ENCODE measurements at places on chromosomes 16 and 17.

GRCh38 chr17:38587947-38588787 lies 17.6 kb downstream of the SRCIN1 start:
- DNase-seq, result no peak

DNA sequence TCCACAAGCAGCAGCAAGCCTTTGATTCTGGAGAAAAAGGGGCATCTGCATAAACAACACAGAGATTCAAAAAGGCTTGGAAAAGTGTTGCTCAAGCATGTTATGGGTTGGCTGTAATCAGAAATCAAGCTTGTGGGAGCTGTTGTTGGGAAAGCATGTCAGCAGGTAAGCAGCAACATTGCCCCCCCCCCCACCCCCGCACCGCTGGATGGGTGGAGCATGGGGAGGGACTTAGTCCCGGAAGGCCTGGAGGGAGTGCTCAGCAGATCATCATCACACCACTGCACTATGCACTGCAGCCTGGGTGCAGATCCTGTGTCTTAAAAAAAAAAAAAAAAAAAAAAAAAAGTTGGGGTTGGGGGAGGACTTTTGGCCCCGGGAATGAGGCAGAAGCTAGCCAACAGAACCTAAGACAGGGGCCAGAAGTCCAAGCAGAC lies 16.8 kb upstream of the AKAP1 start:
- no peak for DNase-seq

DNA sequence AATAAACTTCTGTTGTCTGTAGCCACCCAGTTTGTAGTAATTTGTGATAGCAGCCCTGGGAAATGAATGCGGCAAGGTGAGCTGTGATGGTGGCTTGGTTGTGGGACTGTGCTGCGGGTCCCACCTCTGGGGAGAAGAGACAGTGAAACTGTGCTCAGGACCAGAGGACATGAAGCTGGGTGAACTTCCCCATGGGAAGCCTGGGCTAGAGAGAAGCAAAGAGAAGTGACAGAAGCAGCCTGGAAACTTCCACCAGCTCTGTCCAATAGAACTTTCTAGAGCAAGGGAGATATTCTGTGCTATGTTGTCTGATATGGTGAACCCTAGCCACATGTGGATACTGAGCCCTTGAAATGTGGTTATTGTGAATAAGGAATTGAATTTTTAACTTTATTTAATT lies 51.5 kb upstream of the EMP2 start:
- DNase-seq, result no peak

DNA sequence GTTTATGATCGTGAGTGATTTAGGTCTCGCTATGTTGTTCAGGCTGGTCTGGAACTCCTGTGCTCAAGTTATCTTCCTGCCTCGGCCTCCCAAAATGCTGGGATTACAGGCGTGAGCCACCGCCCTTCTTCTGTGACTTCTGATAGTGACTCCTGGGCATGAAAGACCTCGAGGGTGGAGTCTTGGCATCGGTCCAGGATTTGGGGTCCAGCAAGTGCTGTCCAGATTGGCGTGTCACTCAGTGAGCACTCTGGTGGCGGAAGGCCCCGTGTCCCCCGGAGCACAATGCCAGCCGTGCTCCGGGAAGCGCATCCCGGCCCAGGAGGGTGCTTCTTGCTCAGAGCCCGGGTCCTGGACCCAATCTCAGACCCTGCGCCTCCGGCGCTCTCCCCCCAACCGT lies 6.8 kb downstream of the OR1F1 start:
- no peak for DNase-seq

DNA sequence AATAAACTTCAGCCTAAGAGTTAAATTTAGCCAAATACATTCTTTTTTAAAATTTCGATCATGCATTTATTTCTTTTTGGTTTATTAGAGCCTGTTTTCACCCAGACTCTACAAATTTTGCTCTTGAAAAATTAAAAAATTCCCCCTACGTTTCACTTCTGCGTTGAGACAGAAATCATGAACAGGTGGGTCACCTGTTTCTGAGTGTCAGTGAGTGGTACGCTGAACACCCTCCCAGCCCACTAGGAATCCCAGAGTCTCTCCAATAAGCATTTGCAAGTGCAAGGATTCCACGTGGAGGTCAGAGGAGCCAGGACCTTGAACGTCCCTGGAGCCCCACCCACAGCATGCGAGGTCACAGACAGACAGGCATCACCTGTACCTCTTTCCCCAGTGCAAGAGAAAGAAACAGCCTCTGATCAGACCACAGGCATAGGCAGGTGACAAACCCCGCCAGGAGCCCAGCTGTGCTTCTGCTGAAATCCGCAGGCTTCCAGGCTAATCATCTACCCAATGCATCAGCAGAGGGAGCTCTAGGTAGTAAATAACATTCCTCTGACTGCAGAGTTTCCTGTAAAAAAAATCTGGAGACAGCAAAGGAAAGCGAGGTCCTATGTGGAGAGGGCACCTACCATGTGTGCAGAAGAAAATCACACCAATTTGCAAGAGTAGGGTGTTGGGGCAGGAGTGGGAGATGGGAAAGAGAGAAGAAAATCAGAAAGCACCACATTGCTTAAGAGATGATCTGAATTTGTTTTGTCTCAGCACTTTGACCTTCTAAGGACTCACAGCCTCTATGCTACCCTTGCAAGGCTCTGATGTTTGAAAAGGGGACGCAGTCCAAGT lies 5.9 kb upstream of the XYLT1 start:
- DNase-seq, result peak; percentile 23

GRCh38 chr17:58875261-58875660 lies 119.6 kb downstream of the PPM1E start:
- DNase-seq, result no peak

- DNase-seq, result no peak
These were observed 6.0 kb upstream of the TPPP3 start for GRCh38 chr16:67399218-67399733.

- DNase-seq, result no peak
These were observed 71.9 kb downstream of the ENGASE start for GRCh38 chr17:79146562-79146961.

DNA sequence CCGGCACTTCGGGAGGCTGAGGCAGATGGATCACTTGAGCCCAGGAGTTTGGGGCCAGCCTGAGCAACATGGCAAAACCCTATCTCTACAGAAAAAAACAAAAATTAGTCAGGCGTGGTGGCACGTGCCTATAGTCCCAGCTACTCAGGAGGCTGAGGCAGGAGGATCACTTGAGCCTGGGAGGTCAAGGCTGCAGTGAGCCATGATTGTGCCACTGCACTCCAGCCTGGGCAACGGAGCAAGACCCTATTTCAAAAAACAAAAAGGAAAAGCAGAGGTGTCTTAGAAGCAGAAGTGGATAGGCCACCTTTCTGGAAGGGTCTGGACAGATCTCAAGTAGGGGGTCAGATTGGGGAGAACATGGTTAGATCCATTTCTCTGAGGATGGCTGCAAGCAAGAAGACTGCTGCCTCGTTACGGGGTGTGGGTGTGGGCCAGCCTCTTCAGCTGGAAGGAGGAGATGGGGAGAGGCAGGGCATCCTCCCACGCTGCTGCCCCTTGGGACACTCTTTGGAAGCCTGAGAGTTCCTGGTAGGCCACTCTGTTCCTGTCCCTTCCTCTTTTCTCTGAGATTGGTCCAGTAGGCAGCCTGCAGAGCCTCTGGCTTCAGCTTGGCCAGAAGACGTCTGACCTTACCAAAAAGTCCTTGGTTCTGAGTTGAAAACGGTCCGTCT lies 208.0 kb downstream of the MSI2 start:
- DNase-seq, result no peak

GRCh38 chr17:8173056-8173870 lies 2.9 kb downstream of the TMEM107 start:
- peak; percentile 57 for DNase-seq

GRCh38 chr17:68378268-68379176 lies 78.8 kb downstream of the WIPI1 start:
- no peak for DNase-seq

GRCh38 chr16:19472482-19472881 lies 49.4 kb downstream of the GDE1 start:
- no peak for DNase-seq

GRCh38 chr16:82917886-82918595 lies 291.3 kb downstream of the CDH13 start:
- no peak for DNase-seq

DNA sequence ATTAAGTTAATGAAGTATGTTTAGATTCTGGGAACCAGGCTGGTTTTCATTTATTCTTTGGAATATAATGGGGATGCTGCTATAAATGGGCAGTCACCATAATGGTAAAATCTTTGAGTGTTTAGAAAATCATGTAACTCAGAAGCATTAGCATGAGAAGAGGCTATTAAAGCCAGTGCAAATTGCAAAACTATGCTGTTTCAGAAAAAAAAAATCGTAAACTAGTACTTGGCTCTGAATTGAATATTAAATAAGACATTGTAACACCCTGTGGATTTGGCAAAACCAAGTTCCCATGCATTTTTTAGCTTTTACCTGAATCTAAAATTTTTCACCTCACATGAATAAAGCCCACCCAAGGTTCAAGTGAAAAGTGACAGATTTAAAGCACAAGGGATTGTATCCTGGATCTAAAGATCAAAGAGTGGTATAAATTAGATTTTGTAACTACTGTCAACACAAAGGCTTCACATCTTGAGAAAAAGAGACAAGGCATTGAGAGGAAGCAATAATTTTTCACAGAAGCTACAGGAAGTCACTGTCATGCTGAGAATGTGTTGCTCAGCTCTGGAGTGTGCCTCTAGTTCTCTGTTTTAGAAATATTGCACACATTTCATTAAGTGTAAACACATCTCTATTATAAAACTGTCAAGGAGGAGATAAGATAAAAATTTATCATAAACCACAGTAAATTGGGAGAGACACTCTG lies 142.2 kb downstream of the ABCA8 start:
- no peak for DNase-seq

DNA sequence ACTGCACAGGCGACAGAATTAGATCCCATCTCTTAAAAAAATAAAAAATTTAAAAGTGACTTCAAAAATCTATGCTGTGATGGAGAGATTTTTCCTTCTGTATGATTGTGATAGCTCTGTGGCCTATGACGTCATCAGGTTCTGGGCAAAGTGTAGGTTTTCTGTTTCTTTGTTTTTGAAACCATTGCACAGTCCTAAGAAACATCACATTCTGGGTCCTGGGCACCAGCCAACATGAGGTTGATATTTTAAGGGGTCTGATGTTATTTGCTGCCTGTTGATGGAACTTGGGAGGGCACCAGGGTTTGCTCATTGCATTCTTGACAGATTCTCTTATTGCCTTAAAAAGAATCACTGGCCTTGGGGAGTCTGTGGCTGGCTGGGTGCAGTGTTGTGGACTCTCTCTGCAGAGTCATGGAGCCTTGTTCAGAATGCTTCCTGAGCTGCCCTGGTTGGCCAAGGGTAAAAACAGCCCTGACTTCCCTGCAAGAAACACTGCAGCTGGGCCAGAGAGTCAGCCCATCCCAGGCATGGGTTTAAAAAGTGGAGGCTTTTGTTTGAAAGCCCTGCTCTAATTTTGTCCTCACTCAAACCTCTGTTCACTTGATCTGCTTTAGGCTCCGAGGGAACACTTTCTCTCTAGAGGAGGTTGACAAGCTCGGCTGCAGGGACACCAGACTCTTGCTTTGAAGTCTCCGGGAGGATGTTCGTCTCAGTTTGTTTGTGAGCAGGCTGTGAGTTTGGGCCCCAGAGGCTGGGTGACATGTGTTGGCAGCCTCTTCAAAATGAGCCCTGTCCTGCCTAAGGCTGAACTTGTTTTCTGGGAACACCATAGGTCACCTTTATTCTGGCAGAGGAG lies 10.5 kb upstream of the CYLD start:
- DNase-seq, result no peak

GRCh38 chr17:73595479-73595878 lies 48.8 kb downstream of the SDK2 start:
- no peak for DNase-seq

DNA sequence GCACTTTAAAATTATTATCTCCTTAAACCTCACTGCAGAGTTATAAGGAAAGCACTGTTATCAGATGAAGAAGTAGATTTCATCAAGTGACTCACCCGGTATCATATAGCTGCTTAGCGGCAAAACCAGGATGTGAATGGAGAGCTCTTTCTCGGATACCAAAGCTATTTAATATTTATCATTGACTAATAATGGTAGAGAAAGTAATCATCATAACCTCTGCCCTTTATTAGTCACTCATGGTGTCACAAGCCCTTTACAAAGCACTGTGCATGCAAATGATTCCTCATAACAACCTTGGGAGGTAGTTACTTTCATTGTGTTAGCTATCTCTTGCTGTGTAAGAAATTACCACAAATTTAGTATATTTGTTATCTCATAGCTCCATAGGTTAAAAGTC lies 592.9 kb downstream of the MAF start:
- no peak for DNase-seq

GRCh38 chr17:48335858-48336500 lies 94.0 kb downstream of the SKAP1 start:
- DNase-seq, result no peak

- no peak for DNase-seq
These were observed 54.2 kb downstream of the NDEL1 start for GRCh38 chr17:8489841-8490240.

GRCh38 chr17:61904094-61904710 lies 23.6 kb downstream of the INTS2 start:
- DNase-seq, result no peak

DNA sequence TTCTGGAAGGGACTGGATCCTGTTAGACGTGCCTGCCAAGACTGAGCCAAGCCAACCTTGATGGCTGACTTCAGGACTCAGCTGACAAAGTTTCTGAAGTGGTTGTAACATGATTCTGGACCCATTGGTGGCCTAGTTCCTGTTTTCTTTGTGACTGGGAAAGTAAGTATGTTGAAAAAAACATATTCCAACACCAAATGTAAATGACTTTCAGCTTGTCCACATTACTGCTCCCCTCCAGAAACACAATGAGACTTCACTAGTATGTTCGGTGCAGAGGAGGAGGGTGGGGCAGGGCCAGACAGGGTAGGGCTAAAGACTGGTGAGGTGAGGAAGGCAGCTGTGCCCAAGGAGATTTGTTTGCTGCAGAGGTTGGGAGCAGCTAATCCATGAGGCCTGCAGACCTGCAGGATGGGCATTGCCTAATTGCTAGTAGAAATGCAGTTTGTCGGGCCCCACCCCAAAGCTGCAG lies 26.4 kb downstream of the NMT1 start:
- no peak for DNase-seq

DNA sequence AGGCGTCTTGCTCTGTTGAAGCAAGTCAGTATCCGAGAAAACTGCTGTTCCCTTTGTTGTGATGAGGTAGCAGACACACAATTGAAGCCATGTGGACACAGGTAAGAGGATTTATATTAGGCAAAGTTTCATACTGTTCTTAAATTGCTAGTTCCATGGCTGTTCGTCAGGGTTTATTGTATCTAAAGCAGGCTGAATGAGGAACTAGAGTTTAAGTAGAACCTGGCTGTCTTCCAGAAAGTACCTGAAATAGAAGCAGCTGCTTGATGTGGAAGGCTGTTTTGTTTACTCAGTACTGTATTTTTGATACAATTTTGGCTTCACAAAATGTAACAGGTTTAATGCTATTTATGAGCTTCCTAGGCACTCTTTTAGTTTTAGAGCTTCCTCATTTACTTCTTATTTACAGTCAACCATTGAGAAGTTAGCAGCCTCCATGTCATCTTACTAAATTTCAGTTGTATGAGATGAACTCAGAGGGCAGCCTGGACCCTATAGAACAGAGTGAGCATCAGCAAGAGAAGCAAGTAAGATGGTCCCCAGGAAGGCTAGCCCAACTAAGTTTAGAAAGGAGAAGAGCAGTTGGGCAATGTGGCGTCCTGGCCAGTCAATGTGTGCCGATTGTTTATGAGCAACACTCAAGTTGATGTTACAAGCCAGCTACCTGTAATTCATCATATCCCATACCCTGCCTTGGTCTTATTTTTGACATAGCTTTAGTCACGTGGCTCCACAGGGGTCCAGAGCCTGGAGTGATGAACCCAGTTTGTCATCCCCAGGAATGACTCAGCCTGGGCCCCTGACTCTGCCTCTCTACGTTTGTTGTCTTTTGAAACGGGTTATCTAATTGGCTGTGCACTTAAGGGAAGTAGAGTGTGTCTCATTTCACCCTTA lies 9.7 kb upstream of the ARL2BP start:
- no peak for DNase-seq

- DNase-seq, result no peak
These were observed 16.4 kb downstream of the PIMREG start for GRCh38 chr17:6460531-6461161.
